ENCODE measurements at places on chromosomes 12 and 14. TPM values are rescaled to one million over a fixed set of nuclear protein-coding genes. Genes with fewer than 3 reads are reported as not detected.

OAS2 gene
- 3.4 TPM for total RNA-seq

TAS2R50 gene
- total RNA-seq, result 17.0 TPM

TMEM52B gene
- not detected for total RNA-seq

VRTN gene
- not detected for total RNA-seq

SLC38A4 gene
- total RNA-seq, result 0.88 TPM

HOXC10 gene
- total RNA-seq, result not detected

ADAMTS20 gene
- 1.6 TPM for total RNA-seq

MANSC4 gene
- total RNA-seq, result not detected

TPPP2 gene
- total RNA-seq, result not detected

ALG10B gene
- total RNA-seq, result 19.7 TPM

TAS2R7 gene
- total RNA-seq, result not detected

SLC39A5 gene
- 2.4 TPM for total RNA-seq

Data from camera-type eye (tissue), 1 donor.